ENCODE measurements at places on chromosomes 13 and 19. TPM values are rescaled to one million over a fixed set of nuclear protein-coding genes. Genes with fewer than 3 reads are reported as not detected.

The GRAMD1A gene
- 49.5 TPM for total RNA-seq

The CBARP gene
- total RNA-seq, result 3.1 TPM

The HIF3A gene
- 10.1 TPM for total RNA-seq

The FFAR3 gene
- not detected for total RNA-seq

The IZUMO2 gene
- not detected for total RNA-seq
